ENCODE measurements at places on chromosomes 16 and 17.

GRCh38 chr17:67671493-67671892 is 46.2 kb upstream of the NOL11 start:
- no peak for DNase-seq

GRCh38 chr17:77729587-77729986 is 228.9 kb upstream of the TNRC6C start:
- no peak for DNase-seq

GRCh38 chr17:40559954-40560591 is 5.2 kb downstream of the CCR7 start:
- DNase-seq = peak; percentile 80

GRCh38 chr17:76414334-76415295 is 30.2 kb downstream of the SPHK1 start:
- DNase-seq = no peak

- DNase-seq = no peak
These were observed 81.6 kb upstream of the CHMP6 start for GRCh38 chr17:80910043-80910442.

DNA sequence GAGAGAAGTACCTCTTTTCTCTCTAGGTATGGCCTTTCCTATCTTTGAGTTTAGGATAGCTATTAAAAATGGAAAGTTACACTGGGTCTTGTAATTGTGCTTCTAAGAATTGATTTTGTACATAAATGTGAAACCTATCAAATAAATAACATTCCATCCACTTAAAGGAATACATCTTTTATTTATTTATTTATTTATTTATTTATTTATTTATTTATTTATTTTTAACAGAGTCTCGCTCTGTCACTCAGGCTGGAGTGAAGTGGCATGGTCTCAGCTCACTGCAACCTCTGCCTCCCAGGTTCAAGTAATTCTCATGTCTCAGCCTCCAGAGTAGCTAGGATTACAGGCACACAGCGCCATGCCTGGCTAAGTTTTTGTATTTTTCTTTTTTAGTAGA is 1114.0 kb upstream of the EEF2KMT start:
- no peak for DNase-seq

GRCh38 chr17:62827746-62828485 is 19.8 kb upstream of the MARCHF10 start:
- no peak for DNase-seq

DNA sequence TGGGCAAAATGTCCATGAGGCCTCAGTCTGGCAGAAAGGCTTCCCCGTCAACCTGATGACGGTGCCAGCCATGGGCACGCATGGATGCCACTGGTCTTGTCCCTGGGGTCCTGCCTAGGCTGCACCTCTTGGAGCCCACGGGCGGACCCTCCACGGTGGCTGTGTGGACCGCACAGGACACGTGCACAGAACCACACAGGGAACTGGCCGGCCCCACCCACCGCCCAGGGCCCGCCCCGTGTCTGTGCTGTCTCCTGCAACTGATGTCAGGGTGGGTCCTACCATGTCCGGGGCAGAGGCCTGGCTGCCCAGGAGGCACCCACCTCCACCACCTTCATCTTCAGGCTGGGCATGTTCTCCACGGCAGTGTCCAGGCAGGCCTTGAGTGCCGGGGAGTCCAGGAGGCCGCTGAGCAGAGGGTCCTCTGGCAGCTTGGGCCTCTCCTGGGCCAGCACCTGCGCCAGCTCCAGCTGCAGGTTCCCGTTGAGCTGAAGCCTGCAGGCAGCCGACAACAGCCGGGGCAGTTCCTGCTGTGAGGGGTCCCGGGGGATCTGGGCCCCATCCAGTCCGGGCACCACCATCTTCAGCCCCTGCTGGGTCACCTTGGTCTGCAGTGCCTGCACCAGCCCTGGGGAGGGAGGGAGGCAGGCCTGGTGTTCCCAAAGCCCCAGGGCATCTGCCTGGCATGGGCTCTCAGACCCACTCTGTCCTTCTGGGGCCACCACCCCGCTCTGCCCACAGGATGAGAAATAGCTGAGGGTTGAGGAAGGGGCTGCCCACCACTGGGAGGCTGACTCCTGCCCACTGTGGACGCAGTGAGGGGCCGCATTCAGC is 11.9 kb downstream of the FASN start:
- DNase-seq = no peak

- DNase-seq = no peak
These were observed 375 bp downstream of the STUB1 start for GRCh38 chr16:680625-680945.

DNA sequence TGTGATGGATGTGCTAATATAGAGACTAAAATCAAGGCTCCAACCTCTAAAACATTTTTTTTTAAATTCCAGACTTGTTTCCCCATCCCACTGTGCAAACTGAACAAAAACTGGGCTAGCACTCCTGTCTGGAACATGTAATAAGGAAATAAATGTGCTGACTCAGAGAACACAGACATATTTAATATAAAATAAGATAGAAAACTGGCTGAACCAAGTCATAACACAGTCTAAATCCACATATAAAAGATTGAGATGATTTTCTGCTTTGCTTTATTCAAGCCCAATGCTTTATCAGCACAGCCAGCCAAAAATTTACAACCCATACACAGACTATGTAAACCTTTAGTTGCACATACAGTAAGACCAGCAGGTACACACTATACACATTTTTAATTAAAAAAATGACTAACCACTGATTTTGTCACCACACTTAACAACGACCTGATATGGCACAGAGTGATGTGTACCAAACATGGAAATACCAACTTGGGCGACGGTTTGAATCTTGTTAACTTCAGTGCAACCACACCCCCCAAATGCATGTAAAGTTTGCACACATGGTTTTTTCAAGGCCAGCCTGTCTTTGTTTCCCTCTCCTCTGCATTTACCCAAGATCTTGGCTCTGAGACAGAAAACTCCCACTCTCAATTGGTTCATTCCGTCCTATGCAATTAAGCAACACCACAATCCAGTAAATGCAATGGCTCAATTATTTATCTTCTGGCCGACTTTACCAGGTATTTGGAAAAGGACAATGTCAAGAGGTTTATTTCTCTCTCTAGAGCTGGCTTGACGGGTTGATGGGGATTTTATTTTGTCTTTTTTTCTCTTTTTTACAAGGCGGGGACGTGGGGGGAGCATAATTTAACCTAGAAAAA is 1.2 kb downstream of the STAT3 start:
- no peak for DNase-seq

GRCh38 chr17:19727501-19728078 is 11.2 kb upstream of the SLC47A2 start:
- DNase-seq = no peak

- no peak for DNase-seq
These were observed 12.1 kb upstream of the NDUFAB1 start for GRCh38 chr16:23608194-23608593.

DNA sequence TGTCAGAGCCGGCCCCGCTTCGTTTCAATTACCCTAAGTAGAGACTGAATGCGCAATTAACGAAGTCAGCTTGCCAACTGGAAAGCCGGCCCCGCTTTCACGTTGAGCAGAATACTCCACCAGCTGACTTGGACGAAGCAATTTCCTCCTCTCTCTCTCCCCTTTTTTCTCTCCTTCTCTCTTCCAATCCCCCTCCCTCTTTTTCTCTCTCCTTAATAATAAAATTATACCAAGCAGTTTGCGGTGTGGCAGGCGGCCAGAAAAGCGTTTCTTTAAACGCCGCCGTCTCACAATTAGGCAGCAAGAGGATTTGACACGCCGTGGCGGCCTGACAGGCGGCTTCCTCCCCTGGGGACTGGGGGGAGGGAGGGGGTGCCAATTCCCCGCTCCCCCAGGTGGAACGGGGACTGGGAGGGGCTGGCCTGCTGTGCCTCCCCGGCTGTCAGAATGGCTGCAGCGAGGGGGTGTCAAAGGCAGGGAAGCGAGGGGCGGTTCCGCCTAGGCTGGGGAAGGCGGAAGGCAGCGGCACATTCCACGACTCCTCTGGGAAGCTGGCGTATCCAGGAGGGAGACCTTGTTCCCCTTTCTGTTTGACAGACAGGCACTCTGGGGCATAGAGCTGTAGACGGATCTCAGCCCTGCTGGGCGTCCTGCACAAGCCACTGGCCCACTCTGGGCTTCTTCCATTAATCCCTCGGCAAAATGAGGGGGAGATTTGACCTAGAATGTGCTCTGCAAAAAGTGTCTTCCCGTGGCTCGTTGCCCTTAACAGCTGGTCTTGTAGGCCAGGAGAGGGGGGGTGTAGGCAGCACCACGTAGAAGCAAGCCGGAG is 52.7 kb downstream of the SREBF1 start:
- peak; percentile 23 for DNase-seq

- no peak for DNase-seq
These were observed 32.6 kb downstream of the CDRT15 start for GRCh38 chr17:14204084-14204483.

DNA sequence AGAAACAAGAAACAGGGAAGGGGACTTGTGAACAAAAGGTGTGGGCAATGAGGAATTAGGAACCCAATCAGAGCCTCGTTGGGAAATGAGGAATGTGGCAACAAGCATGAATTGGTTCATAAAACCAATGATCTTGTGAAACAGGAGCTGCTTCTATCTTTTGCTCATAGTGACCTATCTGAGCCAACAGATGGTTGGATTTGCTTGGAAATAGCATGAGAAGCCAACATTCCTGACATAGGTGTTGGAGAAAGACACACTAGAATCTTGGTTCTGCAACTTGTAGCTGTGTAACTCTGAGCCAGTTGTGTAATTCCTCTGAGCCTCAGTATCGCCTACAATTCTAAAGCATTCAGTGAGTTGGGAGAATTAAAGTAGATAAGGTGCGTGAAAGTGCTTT is 251.9 kb upstream of the AXIN2 start:
- DNase-seq = no peak

DNA sequence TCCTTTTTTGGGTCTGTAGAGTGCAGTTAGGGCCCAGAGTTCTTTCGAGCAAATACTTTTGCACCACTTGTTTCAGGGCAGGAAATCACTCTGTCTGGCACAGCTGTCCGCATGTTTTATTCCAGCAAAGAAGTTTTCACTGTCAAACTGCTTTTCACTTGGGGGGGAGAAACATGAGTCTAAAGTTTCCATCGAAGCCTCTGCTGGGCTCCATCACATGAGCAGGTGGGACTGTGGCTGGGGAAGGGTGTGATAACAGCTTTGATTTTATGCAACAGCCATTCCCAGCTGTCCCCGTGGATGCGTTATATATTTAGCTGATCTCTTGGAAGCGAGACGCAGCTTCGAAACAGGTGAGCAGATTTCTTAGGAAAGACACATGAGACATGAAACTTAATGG is 288.6 kb downstream of the SNX29 start:
- DNase-seq = no peak

DNA sequence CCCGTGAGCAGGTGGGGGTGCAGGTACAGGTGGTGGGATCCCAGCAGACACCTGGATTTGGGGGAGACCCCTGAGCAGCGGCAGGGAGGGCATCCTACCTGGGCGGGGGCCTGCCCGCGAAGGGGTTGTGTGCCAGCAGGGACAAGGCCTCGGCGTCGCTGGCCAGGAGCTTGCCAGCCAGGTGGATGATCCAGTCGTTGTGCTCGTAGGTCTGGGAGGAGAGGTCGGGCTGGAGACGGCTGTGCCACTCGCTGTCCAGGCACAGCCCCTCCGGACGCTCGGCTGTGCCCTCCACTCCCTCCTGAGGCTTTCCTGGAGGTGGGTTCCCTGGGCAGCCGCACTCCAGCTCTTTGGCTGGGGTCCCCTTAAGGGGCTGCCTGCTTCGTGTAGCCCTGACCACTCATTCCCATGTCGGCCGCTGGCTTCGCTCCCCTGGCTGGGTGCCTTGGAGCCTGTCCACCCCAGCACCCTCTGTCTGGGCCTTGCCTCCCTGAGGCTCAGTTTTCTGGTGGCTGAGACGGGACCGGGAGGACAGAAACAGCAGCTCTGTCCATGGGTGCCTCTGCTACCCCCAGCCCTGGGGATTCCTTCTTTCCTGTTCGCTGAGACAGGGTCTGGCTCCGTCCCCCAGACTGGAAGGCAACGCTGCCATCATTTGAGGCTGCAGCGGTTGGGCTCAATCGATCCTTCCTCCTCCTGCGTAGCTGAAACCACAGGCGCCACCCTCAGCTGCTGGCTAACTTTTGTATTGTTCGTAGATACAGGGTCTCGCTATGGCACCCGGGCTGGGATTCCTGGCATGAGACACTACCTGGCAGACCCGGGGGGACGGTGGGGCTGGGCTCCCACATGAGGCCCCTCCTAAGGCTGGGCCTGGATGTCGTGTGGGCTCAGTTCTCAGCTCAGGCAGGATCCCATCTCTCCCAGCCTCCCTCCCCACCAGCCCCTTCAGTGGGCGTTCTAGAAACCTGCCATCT is 68.6 kb upstream of the GNG13 start:
- DNase-seq = no peak

DNA sequence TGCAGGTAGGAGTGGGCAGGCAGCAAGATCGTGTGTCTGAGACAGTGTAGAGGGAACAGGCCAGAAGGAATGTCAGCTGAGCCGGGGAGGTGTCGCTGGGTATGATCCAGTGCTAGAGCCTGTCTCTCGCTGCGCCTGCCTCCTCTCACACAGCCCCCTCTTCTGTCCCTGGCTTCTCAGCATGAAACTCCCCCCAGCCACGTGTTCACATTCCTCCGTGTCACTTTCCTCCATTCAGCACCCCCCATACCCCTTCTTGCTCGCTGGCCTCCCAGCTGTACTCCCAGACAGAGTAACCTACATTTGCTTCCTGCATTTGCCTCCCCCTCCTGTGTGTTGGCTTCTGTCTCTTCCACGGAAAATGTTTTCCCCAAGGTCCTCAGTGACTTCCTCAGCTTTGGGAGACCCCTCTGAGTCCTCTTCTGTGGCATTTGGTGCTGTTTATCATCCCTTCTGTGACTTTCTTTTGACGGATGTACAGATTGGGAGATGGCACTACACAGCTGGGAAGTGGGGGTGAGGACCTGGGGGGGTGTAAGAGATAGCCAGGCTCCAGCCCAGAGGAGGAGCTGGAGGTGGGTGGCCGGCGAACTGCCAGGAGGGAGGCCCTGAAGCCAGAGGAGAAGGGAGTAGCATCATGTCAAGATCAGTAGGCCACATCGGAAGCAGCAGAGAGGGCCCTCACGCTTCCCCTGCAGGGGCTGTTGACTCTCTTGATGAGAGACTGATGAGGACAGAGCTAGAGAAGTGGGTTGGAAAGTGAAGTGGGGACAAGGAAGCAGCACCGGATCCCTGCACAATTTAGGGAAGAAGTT is 19.2 kb downstream of the SGF29 start:
- DNase-seq = no peak

DNA sequence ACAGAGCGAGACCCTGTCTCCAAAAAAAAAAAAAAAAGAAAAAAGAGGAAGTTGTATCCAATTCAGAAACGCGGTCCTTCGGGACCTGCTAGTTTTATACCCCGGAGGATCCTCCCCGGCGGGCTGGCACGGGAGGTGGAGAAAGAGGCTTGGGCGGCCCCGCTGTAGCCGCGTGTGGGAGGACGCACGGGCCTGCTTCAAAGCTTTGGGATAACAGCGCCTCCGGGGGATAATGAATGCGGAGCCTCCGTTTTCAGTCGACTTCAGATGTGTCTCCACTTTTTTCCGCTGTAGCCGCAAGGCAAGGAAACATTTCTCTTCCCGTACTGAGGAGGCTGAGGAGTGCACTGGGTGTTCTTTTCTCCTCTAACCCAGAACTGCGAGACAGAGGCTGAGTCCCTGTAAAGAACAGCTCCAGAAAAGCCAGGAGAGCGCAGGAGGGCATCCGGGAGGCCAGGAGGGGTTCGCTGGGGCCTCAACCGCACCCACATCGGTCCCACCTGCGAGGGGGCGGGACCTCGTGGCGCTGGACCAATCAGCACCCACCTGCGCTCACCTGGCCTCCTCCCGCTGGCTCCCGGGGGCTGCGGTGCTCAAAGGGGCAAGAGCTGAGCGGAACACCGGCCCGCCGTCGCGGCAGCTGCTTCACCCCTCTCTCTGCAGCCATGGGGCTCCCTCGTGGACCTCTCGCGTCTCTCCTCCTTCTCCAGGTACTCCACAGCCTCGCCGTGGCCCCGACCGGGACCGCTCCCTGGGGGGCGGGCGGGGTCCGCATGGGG is at the start of gene CDH3:
CDH3 (plus strand) TSS at position 596 of the 779 bp plus-strand sequence; CDS start at position 666, 70 bp downstream.
- no peak for DNase-seq
